NAMALWA (cell line): ENCODE measurements at places on chromosomes 13 and 19.
A peak's percentile ranks its signal among the peaks of the same experiment; 100 is the strongest.

DNA sequence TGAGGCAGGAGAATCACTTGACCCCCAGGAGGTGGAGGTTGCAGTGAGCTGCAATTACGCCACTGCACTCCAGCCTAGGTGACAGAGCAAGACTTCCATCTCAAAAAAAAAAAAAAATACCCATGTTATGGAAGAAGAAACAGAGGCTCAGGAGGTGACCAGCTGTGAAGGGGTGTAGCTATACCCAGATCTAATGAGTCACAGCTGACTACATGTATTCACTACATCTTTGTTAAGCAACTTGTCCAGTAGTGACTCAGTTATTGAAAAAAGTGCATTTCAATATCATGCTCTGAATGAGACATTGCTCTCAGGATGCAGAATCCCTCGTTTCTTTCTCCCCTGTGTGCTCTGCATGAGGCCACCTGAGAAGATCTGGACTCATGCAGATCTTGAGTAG lies 16.1 kb upstream of the SPART start:
- no peak for DNase-seq

DNA sequence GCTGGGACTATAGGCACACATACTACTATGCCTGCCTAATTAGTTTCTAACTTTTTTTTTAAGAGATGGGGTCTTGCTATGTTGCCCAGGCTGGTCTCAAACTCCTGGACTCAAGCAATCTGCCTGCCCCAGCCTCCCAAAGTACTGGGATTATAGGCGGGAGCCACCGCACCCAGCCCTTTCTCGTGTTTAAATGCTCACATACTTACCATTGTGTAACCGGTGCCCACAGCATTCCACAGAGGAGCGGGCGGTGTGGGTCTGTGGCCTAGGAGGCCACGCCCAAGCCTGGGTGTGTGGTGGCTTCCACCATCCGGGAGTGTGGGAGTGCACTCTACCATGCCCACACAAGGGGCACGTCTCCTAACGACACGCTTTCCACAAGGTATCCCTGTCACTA lies 7.7 kb downstream of the LMNB2 start:
- no peak for DNase-seq

GRCh38 chr19:41263042-41263849 lies 926 bp upstream of the HNRNPUL1 start:
- peak; percentile 81 for DNase-seq

GRCh38 chr13:36030670-36031331 lies 100.4 kb downstream of the DCLK1 start:
- no peak for DNase-seq

GRCh38 chr19:53824134-53824611 lies at the start of gene NLRP12:
TSS of gene NLRP12 (minus strand) at chr19:53824314. CDS start at chr19:53824174, 140 bp downstream.
- DNase-seq = no peak

DNA sequence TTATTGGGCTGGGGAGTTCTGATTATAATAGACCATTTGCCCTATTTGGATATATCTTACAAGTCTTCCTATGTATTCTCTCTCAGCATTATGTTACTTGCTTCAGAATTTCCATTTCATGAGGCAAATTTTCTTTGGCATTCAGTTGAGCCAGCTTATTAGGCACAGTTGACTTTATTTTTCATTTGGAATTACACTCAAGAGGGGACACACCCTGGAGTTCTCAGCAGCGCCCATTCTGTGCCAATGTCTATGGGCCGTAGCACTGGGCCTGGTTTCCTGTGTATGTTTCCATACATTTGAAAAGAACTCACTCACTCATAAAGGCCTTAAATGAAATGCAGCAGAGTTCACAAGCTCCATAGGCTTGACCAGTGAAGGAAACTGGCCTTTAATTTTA lies 138.5 kb downstream of the KLF12 start:
- no peak for DNase-seq
